Activated gamma-delta T cell treated with anti-CD3 and anti-CD28 coated beads, Interleukin-2, amount 50 U/mL, for 16 hours (primary cell): ENCODE measurements at places on chromosomes 5 and 9.

DNA sequence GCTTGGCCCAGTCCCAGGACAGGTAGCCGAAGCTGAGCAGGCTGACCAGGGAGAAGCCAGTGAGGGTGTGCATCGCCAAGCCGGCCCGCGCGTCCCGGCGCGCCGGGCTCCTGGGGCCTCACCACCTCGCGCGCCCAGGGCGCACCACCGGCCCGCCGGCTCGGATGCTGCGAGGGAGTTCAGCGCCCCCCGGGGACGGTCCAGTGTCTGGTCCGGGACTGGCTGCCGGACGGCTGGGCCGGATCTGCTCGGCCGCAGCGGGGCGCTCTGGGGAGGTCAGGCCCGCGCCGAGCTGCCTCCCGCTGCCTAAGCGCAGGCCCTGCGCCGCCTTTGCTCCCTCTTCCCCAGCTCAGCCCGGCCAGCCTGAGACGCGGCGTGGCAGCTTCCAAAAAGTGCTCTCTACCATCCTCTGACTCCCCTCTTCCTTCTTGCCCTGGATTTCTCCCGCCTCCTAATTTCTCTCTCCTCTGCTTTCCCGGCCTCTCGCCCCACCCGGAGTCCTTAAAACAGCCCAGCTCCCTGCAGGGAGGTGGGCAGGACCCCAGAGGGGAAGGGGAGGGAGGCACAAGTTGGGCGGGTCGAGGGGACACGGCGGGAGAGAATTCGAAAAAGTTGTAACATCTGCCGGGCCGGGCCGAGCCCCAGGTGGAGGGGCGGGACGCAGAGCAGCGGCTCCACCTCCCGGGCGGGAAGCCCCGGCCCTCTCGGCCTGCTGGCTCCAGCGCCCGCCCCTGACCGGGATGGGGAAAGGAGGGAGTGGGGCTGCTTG lies at the start of gene ARSI:
TSS of gene ARSI (minus strand) at position 605 of the 769 bp plus-strand sequence. CDS start at position 73, 532 bp downstream.
- no peak for DNase-seq

GRCh38 chr9:70390933-70391341 lies 23.5 kb downstream of the KLF9 start:
- no peak for DNase-seq

GRCh38 chr5:100905259-100905914 lies 2.3 kb upstream of the ST8SIA4 start:
- no peak for DNase-seq

DNA sequence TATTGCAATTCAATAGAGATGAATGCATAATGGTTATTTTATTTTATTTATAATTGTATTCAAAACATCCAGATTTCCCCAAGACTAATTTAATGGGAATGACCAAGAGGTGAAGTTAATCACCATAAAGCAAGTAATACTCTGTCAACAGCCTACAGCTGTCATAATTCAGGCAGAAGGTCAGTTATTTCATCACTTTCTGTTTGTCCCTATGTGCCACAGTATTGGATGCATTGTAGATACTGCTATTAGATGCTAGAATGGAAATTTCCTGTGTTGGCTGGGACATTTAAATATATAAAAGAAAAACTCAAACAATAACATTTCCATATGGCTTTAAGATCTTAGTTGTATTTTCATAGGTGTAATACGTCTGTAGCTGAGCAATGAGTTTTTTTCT lies 56.7 kb upstream of the MINAR2 start:
- no peak for DNase-seq

GRCh38 chr9:104682642-104683041 lies 11.7 kb upstream of the OR13D1 start:
- no peak for DNase-seq

DNA sequence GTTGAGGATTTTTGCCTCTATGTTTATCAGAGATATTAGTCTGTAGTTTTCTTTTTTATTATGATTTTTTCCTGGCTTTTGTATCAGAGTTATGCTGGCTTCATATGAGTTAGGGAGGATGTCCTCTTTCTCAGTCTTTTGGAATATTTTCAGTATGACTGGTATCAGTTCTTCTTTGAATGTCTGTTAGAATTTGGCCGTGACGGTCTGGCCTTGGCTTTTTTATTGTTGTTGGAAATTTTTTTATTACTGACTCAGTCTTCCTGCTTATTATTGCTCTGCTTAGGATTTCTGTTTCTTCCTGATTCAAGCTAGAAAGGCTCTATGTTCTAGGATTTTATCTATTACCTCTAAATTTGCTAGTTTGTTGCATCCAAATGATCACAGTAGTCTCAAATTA lies 421.9 kb downstream of the CDH10 start:
- no peak for DNase-seq

- no peak for DNase-seq
Measured at GRCh38 chr9:98993570-98993945, 49.9 kb downstream of the COL15A1 start.

- no peak for DNase-seq
Measured at GRCh38 chr5:2184026-2184366, 301.3 kb upstream of the IRX4 start.

- DNase-seq, result no peak
Measured at GRCh38 chr5:55101556-55102276, 730 bp upstream of the GZMA start.

GRCh38 chr5:112210430-112211005 lies 208.6 kb downstream of the EPB41L4A start:
- DNase-seq, result no peak

DNA sequence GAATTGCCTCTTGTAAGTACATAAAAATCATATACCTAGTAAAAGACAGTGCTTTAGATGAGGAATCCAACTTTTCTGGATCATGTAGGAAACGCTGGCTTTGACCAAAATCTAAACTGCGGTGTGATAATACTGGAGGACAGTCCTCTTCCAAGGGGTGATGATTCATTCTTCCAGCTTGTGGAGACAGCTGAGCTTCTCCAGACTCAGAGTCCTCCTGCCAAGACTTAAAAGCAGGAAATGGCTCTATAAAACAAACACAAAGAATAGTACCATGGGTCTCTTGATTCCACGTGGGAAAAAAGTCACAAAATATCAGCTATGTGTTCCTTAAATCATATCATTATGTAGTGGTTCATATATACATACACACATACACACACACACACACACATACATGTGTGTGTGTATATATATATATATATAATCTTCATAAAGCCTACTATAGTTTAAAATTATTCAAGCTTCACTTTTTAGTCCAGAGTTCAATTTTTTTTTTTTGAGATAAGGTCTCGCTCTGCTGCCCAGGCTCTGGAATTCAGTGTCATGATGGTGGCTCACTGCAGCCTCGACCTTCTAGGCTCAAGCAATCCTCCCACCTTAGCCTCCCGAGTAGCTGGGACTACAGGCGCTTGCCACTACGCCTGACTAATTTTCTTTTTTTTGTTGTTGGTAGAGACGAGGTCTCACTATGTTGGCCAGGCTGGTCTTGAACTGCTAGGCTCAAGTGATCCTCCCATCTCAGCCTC lies 65.0 kb downstream of the PKD2L2 start:
- DNase-seq, result no peak

GRCh38 chr5:74684900-74685851 lies at the start of gene HEXB:
TSS of gene HEXB (plus strand) at chr5:74685233. CDS start at chr5:74685261, 28 bp downstream.
- peak; percentile 69 for DNase-seq

GRCh38 chr5:80181618-80182211 lies 74.1 kb downstream of the SERINC5 start:
- peak; percentile 21 for DNase-seq
